ENCODE measurements at places on chromosomes 5 and 9.

DNA sequence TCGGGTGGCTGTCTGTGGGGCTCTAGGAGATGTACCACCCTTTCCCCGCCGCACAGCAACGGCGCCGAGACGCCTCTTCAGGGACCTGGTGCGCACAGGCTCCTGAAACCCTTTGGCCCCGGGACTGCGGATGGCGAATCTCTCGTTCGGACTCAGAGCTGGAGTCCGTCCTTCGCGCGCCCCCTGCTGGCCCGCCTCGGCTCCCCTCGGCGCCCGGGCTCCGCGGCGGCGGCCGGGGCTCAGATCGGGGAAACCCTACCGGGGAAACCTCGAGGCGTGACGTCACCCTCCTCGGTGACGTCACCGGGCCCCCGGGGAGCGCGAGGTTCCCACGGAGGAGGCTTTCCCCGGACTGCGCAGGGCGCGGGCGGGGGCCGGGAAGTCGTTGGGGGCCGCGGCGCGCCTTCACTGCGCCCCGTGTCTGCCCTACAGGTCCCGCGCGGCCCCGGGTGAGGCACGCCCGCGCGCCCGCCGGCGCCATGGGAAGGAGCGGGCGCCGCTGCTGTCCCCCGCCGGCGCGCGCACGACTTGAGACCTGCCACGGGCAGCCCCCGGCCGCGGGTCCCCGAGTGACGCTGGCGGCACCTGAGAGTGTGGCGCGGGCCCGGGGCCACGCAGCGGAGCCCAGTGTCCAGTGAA lies 7.9 kb downstream of the PRR7 start:
- peak; percentile 96 for DNase-seq

- peak; percentile 0 for DNase-seq
Measured at GRCh38 chr5:100505984-100506670, 29.0 kb upstream of the FAM174A start.

DNA sequence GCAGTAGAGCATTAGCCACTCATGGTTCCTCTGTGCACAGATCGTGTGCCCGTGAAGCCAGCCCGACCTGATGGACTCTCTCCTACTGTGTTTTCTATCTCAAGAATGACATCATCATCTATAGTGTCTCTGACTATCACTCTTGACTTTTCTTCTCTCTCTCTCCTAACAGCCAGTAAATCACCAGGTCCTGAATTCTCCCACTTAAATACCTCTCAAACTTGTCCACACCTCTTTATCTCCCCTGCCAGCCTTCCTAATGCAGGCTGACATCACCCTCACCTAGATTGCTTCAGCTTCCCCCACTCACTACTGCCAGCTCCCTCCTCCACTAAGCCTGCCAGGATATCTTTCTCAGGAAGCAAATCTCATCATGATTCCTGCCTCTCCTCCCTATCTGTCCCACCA lies 90.6 kb upstream of the MIER3 start:
- no peak for DNase-seq

- no peak for DNase-seq
Measured at GRCh38 chr9:124863371-124863871, 1.5 kb downstream of the ARPC5L start.

- peak; percentile 24 for DNase-seq
Measured at GRCh38 chr9:132372177-132373095, 17.6 kb upstream of the SETX start.

- DNase-seq = no peak
Measured at GRCh38 chr9:133087429-133088145, 25.8 kb downstream of the CEL start.
